ENCODE measurements at places on chromosomes 11 and 22. TPM values are rescaled to one million over a fixed set of nuclear protein-coding genes. Genes with fewer than 3 reads are reported as not detected.
A peak's percentile ranks its signal among the peaks of the same experiment; 100 is the strongest.

- DNase-seq: no peak
Observed at GRCh38 chr11:72546866-72547265, 112.5 kb upstream of the CLPB start.

DNA sequence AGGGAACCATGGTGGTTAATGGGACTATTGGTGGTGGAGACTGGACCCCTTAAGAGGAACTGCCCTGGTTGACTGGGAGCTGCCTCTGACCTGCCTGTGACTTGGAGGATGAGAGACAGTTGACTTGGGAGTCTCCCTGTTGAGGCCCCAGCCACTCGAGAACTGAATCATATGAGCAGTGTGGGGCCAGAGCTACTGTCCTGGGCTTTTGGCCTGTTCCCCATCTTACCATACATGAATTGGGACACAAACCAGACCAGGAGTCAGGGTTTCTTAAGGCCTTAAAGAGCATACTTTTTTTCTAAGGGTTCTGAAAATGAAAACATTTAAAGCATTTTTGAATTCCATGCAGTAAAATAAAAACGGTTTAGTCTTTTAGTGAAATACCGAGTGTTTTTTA is 92.8 kb downstream of the TEAD1 start:
- DNase-seq: no peak

DNA sequence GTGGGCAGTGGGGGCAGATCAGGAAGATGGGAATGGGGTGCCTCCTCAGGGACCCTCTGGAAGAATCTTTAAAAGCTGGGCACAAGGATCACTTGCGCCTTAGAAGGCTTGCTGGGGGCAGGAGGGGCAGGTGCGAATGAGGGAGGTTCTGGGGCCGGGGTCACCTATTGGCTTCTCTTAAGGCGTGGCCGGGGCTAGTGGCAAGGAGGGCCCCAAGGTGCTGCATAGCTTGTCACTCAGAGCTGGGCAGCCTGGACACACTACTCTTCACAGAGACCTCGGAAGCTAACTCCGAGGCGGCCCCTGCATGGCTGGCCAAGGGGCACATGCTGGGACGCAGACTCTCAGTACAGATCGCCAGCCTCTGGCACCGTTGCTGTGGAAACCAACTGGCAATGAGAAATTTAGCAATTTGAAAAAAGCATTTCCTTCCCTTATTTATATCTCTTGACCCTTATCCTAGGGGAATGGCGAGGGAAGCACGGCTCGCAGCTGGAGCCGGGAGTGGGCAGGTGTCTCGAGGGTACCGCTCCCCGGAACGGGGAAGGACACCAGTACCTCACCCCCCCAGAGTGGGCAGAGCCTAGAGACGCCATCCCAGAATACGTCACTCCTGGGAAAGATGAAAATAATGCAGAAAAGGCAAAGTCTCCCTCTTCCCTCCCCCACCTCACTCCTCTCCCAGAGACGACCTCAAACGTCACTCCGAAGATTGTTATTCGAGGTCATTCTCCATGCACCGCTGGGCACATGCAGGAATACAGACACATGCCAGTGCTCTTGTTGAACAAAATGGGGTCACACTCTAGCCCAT is 188.1 kb downstream of the CTTN start:
- peak; percentile 30 for DNase-seq

- no peak for DNase-seq
Observed at GRCh38 chr11:125101596-125101995, 9.8 kb downstream of the TMEM218 start.

DNA sequence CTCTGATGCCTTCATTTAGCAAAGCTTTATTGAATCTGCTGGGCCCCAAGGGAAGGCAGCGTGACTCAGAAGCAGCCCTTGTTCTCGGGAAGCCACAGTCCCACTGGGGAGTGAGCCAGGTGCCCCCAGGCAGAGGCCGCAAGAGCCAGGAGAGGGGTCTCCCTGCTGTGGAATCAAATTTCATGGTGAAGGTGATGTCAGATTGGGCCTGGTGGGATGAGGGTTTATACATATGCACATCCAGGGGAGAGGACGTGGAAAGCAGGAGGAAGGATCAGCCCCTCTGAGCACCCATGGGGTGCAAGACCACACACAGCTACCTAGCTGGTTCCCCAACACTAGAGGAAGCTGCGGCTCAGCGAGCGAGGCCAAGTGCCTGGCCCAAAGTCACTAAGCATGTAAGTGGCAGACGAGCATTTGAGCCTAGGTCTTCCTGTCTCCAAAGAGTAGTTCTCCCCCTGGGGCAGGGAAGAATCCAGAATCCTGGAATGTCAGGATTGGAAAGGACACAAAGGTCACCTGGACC is 2.0 kb downstream of the SYNGR1 start:
- no peak for DNase-seq

DNA sequence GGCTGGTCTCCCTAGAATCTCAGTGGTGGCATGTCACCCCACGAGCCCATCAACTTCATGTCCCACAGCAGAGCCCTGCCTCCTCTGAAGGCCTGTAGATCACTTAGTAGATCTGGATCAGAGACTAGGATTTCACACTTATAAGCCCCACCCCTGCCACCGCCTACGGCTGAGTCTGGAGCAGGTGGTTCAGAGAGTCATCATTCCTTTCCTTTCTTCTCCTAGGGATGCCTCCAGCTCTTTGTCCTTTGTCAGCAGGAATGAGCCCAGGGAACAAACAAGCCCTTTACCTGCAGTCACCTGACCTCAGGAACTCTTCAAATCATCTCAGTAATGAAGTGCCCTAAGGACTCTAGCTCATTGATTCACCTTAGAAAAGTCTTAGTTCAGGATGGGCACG is 37.8 kb downstream of the SCGB1A1 start:
- no peak for DNase-seq

The MS4A5 gene
- total RNA-seq: not detected

The TREH gene
- not detected for total RNA-seq

The BIRC3 gene
- 9.1 TPM for total RNA-seq

The OR8B3 gene
- not detected for total RNA-seq

Data from dorsolateral prefrontal cortex (tissue), 122 donors.